Natural killer cell treated with Interleukin-12 subunit alpha and Interleukin-12 subunit beta and Interleukin-15 and Interleukin-18, amount 100 ng/mL, for 72 hours (primary cell): ENCODE measurements at places on chromosomes 7 and 10. TPM values are rescaled to one million over a fixed set of nuclear protein-coding genes. Genes with fewer than 3 reads are reported as not detected.

Gene GIMAP4
- total RNA-seq = 83.6 TPM

Gene CCDC186
- total RNA-seq = 22.4 TPM

GRCh38 chr10:91034494-91035159 lies 113.7 kb upstream of the ANKRD1 start:
- DNase-seq = no peak

GRCh38 chr10:6739530-6740174 lies 159.6 kb upstream of the PRKCQ start:
- DNase-seq = no peak

Gene EBLN1
- not detected for total RNA-seq

DNA sequence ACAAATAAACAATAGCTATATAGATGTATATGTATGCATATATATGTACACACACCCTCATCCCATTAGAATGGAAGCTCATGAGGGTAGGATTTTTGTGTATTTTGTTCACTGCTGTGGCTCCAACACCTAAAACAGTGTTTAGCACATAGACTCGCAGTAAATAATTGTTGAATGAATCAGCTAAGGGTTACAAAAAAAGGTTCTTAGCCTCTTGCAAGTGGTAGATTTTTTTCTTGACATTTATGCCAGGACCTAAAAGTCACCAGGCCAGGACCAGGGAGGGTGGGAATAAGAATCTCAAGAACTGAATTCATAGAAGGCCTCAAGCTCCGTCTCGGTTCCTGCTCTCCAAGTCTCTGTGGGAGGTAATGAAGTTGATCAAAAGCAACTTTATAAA lies 82.5 kb upstream of the CAPZA2 start:
- DNase-seq = no peak

GRCh38 chr10:88960802-88961201 lies 8.2 kb upstream of the ACTA2 start:
- no peak for DNase-seq

- no peak for DNase-seq
These were observed 2.4 kb upstream of the VDAC2 start for GRCh38 chr10:75208181-75208580.

Gene C10orf105
- total RNA-seq = not detected

Gene CALCR
- total RNA-seq = not detected

DNA sequence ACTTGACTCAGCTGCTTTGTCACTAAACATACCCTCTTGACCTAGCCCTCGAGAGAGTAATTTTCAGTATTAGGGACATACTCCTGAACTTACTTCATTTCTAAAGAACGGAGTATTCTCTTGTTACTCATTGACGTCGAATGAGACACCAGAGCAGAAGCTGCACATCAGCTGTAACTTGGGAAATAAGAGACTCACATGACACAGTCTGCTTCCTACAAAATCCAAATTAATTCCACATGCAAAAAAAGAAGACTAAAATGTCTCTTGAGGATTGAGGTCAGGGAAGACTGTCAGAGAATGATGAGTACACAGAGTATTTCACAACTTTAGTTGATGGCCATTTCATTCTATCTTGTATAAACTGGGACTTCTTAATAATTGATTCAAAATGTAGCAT lies 114.7 kb upstream of the EGFR start:
- no peak for DNase-seq

Gene LIPF
- total RNA-seq = not detected

Gene ASB10
- total RNA-seq = not detected

DNA sequence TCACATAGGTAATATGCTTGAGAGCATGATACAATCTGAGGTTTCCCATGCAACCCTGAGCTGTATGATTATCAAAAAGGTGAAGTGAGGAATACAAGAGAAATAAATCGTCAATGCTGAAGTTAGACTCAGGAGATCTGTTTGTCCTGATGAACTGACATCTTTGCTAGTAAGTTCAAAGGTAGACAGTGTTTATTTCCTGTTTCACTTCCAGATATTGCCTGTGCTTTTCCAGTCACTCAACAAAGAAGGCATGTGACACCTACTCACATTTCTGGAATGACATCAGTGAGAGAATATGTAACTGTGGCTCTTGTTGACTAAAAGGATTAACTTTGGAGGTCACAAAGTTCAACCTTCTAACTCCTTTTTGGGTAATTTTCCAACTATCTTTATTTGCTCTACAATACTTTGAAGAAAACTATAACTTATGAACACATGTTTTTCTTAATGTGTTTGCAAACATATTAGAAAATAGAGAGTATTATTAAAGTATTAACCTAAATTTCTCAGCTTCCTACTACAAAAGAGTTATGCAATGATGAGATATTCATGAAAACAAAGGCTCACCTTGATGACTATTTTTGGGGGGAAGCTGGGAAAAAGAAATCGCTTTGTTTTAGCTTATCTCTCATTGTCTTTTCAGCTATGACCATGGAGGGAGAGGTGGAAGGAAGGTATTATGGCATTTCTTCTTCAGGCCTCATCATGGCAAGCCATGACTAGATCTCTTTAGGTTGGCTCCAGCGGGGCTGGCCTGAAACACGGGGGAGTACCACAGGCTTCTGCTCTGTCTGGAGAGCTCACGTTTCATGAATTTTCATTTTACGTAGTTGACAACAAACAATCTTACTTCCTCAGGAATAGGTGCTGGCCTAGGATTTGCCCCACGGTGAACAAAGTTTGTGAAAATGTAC lies 214.7 kb upstream of the SLC26A5 start:
- DNase-seq = no peak

GRCh38 chr7:130224210-130224609 lies 16.6 kb downstream of the SSMEM1 start:
- DNase-seq = no peak

- no peak for DNase-seq
These were observed 69.7 kb upstream of the MGMT start for GRCh38 chr10:129397198-129397974.

- DNase-seq = no peak
These were observed 199.8 kb downstream of the EBF3 start for GRCh38 chr10:129764011-129764900.

Gene CPN1
- not detected for total RNA-seq

DNA sequence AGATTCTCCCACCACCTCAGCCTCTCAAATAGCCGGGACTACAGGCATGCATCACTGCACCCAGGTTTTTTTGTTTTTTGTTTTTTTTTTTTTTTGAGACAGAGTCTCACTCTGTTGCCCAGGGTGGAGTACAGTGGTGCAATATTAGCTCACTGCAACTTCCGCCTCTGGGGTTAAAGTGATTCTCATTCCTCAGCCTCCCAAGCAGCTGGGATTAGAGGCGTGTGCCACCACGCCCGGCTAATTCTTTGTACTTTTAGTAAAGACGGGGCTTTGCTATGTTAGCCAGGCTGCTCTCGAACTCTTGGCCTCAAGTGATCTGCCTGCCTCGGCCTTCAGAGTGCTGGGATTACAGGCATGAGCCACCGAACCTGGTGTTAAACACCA lies 107.5 kb upstream of the KIF5B start:
- no peak for DNase-seq

Gene IFRD1
- 77.4 TPM for total RNA-seq

GRCh38 chr7:140881507-140882228 lies 43.1 kb downstream of the BRAF start:
- DNase-seq = no peak

DNA sequence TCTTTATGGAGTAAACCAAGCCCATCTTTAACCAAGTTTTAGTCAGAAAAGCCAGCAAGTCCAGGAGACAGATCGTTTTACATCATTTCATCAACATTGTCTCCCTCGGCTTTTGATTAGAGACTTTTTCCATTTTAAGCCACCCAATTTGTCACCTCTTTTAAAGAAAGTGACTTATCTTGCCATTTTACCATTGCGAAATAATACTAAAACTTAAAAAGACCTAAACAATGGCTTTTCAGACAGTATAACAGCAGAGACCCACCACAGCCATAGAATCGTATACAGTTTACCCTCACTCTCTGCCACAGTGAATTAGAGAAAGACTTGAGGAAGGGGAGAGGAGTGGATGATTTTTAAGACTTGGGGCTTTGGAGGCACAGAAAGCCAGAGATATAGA lies 359.7 kb upstream of the C7orf33 start:
- DNase-seq = no peak

Gene ANKRD61
- not detected for total RNA-seq

DNA sequence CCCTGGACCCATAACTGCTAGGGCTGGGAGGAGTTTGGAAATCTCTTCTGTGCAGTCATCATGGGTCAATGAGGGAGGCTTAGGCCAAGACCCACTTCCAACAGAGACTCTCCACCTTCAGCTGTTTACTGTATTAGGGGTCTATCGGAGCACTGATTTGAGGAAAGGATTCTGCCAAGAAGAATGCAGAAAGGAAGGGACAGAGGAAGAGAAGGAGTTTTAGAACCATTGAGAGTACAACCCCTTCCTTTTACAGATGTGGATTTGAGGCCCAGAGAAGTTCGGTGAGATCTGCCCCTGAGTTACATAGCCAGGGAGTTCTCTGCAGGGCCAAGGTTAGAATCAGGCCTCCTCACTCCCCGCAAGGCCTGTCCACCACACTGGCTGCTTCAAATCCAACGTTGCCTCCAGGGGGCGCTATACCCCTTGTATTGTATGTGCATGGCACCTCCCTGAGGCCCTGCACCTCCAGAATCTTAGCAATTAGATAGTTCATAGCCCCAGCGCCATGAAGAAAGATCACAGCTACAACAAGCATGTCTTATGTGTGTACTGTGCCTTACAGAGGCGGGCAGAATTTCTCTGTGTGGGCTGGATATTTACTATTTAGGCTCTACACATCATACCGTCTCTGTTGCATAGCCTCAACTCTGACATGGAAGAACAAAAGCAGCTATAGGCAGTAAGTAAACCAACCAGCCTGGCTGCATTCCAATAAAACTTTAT lies 246.8 kb downstream of the SKIDA1 start:
- peak; percentile 65 for DNase-seq

DNA sequence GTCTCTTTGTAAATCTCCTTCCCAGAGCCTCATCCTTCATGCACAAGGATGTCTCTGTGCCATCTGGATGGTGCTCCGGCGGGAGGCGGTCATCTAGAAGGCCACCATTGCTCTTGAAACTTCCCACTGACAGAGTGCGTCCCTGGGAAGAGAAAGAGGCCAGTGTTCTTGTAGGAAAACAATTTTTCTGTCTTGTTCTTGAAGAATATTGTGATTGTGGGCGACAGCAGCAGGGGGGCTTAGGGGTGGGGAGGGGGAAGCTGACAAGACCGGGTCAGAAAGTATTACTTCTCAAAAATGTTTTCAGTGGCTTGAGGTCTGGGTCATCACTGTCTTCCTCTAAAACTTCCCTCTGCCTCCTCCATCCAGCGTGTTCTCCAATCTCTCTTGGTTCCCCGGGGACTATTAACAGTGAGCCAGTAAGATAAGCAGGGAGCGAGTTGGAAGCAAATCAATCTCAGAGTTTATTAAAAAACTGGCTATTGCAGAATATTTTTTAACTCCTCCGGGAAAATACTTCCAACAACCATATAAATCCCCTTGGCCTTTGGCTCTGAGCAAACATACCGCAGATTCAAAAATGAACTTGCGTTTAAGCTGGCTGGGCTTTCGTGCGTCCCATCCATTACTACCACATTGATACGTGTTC lies 597.8 kb upstream of the MGMT start:
- no peak for DNase-seq

- no peak for DNase-seq
These were observed 85.1 kb downstream of the MGMT start for GRCh38 chr10:129552119-129552518.

Gene FZD1
- not detected for total RNA-seq

Gene FEZF1
- total RNA-seq = not detected

GRCh38 chr7:141701489-141702046 lies 398 bp downstream of the DENND11 start:
- peak; percentile 87 for DNase-seq

DNA sequence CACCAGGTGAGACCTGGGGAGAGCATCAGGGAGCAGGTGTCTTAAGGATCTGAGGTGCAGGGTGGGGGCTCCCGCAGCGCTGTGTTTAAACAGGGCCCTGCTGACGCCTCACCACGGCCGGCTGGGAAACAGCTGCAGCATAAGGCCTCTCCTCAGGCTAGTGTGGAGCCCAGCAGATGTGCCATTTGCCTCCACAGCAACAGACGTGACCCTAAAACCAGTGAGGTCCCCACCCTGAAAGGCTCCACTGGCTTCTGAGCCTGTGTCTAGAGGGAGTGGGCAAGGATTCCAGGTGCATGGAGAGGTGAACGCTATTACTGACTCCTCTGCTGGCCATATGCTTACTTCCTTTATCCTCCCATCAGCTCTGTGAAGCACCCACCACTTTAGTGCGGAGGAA lies 47.8 kb downstream of the SYPL1 start:
- no peak for DNase-seq

Gene EPHA1
- total RNA-seq = not detected

Gene GPAM
- 10.4 TPM for total RNA-seq

DNA sequence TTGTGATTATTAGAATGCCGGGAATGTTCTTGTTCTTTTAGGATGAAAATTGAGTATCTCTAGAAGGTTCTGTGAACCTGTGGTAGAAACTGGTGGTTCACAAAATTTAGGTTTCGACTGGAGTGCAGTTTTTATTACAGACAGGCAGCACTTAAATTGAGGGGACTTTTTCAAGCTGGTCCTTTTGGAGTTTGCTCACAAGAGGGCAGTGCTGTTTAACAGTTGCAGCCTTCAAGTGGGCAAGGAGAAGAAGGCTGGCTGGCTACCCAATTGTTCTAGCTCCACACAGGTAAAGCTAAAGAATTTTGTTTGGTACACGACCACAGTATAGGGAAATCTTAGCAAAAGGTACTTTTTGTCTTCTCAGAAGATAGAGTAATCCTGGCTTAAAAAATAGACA lies 233.6 kb downstream of the SNX13 start:
- no peak for DNase-seq

Gene HOXA9
- total RNA-seq = not detected

- DNase-seq = peak; percentile 77
These were observed 695 bp downstream of the PRKAG2 start for GRCh38 chr7:151875942-151876898.

Gene GRID2IP
- total RNA-seq = 0.29 TPM

DNA sequence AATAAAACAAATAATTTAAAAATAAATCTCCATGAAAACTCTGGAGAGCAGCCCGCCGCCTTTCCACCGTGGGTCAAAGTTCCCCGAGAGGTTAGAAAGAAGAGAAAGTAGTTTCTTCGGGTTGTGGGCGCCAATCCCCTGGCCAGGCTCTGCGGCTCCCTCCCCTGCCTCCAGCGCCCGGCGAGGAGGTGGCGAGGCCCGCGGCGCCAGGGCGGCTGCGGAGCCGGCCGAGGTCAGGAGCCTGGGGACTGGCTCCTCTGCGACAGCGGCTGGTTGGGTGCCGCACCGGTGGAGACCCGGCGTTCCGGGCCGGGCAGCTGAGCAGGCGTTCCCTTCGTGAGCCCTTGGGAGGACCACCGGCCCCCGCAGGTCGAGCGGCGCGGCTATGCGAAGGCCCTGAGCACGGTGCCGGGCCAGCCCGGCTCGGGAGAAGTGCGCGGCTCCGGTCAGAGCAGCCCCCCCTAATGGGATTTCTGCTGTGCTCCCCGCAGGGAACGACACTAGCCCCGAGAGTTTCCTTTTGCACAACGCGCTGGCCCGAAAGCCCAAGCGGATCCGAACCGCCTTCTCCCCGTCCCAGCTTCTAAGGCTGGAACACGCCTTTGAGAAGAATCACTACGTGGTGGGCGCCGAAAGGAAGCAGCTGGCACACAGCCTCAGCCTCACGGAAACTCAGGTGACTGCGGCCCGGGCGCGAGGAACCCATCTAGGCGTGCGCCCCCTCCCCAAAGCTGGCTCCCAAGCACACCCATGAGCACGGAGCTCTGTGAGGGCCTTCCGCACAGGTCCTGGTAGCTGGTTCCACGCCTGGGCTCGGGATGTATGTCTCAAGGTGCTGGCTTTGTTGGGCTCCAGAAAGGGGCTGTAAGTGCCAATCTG lies 2.8 kb downstream of the EMX2 start:
- no peak for DNase-seq

Gene TMEM270
- not detected for total RNA-seq
